ENCODE measurements at places on chromosomes 12 and 14.

DNA sequence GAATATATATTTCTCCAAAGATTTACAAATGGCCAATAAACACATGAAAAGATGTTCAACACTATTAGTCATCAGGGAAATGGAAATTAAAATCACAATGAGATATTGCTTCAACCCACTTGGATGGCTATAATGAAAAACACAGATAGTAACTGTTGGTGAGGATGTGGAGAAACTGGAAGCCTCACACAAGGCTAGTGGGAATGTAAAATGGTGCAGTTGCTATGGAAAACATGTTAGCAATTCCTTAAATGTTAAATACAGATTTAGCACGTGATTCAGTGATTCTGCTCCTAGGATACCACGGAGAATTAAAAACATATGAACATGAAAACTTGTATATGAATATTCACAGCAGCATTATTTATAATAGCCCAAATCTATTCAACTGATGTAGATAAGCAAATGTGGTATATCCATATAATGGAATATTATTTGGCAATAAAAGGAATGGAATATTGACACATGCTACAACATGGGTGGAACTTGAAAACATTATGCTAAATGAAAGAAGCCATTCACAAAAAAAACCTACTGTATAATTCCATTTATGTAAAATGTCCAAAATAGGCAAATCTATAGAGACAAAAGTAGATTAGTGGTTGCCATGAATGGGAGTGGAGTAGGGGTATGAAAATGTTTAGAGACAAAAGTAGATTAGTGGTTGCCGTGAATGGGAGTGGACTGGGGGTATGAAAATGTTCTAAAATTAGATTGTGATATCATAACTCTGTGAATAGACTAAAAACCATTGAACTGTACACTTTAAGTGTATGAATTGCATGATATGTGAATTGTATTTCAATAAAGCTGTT is 227.1 kb upstream of the DDHD1 start:
- no peak for DNase-seq

GRCh38 chr14:21652209-21652808 is 1.3 kb upstream of the OR4E2 start:
- DNase-seq = no peak

DNA sequence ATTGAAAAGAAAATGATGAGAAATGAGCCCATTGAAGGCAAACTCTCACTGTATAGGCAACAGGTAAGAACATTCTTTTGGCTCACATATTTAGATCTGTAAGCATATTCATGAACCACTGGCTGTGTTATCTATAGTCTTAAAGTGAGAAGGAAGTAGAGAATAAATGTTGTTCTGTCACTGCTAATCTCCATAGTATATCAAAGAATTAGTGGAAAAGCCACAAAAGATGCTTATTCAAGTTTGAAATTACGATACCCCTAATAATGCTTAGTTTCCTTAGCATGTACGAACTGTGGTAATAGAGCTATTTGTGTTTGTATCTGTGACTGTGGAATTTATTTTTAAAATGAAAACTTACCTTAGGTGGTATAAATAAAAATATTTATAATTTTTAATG is 22.8 kb downstream of the IFT81 start:
- no peak for DNase-seq

GRCh38 chr12:50806176-50806575 is 36.5 kb upstream of the TMPRSS12 start:
- no peak for DNase-seq

DNA sequence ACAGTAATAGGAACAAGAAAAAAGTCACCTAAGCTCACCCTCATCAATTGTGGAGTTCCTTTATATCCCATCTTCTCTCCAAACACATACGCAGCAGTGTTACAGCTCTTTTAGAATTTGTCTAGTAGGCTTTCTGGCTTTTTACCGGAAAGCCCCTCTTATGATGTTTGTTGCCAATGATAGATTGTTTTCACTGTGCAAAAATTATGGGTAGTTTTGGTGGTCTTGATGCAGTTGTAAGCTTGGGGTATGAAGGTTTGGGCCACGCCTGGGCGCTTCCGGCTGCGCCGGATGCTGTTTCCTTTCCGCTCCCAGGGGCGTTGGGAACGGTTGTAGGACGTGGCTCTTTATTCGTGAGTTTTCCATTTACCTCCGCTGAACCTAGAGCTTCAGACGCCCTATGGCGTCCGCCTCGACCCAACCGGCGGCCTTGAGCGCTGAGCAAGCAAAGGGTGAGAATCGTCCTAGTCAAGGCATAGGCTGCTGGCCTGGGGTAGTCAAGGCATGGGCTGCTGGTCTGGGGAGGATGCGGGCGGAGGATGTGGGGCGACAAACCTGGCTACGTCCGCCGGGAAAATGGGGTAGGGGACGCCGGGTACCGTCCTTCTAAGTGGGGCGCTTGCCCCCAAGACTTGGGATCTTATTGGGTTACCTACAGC is at the start of the genes C12orf57 and RNU7-1:
C12orf57 (plus strand) TSS at position 301 of the 659 bp plus-strand sequence; CDS start at position 401, 100 bp downstream.
RNU7-1 (plus strand) TSS at position 95 of the 659 bp plus-strand sequence.
- DNase-seq = peak; percentile 56

DNA sequence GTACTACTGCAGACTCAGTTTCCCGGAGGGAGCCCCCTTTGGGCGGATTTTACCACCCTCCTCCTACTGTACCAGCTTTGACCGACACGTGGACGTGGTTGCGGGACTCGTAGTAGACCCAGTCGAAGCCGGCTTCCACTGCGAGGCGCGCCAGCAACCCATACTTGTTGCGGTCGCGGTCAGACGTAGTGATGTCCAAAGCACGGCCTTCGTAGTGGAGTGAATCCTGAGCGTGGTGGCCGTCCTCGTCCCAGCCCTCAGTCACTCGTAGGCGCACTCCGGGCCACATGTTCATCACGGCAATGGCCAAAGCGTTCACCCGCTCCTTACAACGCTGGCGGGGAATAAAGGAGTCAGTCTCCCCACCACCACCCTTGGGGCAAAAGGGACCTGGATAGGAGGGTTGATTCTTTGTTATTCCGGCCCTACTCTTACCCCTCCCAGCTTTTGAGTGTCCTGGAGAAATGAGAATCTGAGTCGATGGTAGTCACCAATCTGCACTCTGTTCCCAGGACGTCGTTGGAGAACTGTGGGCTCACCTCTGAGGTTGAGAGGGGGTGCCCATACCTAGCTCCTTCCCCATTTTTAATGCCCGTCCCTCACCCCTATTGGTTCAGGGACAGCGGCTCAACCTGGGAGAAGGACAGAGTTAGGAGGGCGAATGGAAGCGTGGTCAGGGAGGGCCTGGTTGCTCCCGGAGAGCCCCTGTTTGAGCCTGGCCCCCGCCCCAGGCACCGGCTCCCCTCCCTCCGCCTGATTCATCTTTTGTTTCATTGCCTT is 3.4 kb downstream of the DHH start:
- DNase-seq = no peak

DNA sequence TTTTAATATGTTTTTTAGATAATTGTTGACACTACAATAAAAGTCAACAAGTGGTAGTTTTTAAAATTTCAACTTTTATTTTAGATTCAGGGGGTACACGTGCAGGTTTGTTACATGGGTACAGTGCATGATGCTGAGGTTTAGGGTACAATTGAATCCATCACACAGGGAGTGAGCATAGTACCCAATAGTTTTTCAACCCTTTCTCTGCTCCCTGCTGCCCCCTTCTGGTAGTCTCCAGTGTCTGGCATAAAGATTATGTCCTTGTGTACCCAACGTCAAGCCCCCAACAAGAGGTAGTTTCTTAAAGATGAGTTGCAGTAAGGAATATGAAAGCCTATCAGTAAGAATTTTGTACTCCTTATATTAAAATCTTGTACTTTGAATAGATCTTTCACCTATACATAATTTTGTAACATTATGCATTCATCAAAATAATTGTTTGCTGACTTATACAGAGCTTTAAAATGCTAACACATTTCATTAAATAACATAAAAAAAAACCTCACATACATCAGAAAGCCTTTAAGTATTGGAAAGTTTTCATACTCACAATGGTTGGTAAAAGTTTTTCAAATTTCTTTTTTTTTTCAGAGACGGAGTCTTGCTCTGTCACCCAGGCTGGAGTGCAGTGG is 5.4 kb upstream of the RALGAPA1 start:
- peak; percentile 83 for DNase-seq

DNA sequence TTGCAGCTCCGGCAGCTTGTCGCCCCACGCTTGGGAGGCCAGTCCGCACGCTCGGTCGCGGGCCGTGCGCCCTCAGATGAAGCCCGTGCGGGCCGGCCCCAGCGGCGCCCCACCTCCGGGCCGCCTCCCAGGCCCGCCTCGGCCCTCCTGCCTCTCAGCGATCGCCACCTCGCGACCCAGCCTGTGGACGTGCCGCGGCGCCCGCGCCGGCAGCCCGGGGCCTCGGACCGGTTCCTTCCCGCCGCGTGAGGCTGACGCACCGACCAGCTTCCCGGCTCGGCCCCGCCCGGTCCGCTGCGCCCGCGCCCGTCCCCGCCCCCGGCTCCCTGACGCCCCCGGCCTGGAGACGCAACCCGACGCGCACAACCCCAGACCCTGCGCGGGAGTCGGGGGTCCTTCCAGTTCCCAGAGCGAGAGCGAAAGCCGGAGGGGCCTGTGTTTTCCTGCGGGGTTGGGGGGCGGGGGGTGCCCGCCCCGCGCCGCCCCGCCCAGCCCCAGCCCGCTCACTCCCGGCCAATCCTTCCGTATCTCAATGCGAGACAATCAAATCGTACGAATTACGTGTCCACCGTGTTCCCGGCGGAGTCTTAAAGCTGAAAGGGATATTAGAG is at the start of gene ERO1A:
ERO1A (minus strand) TSS at position 78 of the 611 bp plus-strand sequence; CDS start at position 1, 77 bp downstream.
- peak; percentile 59 for DNase-seq

DNA sequence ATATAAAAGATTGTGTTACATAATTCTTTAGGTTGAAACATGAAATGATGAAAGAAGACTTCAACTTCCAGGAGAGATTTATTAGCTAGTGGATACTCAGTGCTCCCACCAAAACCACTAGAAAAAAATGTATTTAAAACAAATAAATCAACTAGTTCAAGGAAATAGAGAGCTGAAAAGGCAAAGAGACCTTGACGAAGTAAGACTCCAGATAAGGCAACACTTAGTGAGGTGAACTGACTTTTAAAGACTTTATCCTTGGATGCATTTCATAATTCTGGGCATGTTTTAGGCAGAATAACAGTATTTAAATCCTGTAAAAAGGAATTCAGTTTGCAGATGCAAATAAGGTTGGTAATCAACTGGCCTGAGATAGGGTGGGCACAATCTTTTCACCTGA is 1150.7 kb downstream of the FSCB start:
- no peak for DNase-seq

Measured in effector CD4-positive, alpha-beta T cell (primary cell).